ENCODE measurements at places on chromosomes 3 and 15.

- DNase-seq = no peak
Observed at GRCh38 chr15:39575180-39575579, 5.7 kb upstream of the THBS1 start.

DNA sequence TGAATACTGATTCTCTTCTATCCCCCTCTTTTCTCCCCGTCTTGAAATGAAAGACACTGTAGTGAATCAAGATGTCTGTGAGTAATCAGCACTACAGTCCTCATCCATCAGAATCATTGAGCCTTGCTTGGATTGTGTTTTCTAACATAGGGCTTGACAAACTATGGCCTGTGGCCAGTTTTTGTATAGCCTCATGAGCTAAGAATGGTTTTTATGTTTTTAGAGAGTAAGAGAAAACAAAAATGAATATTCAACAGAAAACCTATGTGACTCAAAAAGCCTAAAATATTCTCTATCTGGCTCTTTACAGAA, 55.2 kb downstream of the PPM1L start:
- no peak for DNase-seq

- DNase-seq = no peak
Observed at GRCh38 chr15:80942746-80943565, 46.7 kb downstream of the MESD start.

- no peak for DNase-seq
Observed at GRCh38 chr15:89767411-89767915, 8.7 kb upstream of the MESP2 start.

- DNase-seq = no peak
Observed at GRCh38 chr3:20105513-20106280, 65.5 kb downstream of the KAT2B start.

Data from right atrium auricular region (tissue), 2 donors.